ENCODE measurements at places on chromosomes 2 and 18.

DNA sequence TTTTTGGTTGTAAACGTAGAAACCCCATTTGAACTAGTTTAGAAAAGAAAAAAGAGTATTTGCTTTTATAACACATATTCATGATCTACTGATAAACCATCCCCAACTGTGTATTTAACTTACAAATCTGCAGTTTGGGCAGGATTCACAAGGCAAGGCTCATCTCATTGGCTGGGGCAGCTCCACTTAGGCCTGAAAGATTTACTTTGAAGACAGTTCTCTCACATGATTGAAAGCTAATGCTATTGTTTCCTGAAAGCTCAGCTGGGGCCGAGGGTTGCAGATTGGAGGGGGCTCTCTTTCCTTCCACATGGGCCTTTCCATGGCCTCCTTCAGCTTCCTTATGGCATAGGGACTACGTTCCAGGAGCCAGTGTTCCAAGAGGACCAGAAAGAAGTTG, 47.4 kb downstream of the ARHGAP15 start:
- DNase-seq: no peak

DNA sequence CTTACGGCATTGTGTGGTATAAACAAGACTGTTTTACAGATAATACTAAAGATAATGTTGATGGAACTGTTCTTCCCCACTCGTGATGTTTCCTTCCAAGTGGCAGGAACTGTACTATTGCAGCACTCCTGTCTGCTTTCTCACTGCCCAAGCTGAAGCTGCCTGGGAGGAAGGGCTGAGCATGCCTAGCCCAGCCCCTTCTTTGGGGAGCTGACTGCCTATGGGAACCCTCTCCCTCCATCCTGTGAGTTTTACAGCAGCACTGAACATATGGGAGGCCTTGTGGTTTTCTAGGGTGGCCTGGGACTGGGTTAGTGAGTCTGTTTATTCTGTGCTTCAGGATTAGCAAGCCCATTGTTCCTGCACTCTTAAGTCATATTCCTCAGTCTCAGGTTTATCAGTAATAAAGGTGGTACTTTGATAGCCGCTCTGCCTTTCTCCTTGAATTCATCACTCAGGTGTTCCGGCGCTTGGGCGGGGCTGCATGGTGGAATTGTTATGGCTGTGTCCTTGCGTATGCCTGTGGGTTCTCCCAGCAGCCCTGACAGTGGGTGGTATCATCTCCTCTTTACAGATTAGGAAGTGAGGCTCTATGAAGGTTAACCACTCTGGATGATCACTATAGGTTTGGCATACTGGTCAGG, 379.7 kb downstream of the PTPRM start:
- DNase-seq: no peak

DNA sequence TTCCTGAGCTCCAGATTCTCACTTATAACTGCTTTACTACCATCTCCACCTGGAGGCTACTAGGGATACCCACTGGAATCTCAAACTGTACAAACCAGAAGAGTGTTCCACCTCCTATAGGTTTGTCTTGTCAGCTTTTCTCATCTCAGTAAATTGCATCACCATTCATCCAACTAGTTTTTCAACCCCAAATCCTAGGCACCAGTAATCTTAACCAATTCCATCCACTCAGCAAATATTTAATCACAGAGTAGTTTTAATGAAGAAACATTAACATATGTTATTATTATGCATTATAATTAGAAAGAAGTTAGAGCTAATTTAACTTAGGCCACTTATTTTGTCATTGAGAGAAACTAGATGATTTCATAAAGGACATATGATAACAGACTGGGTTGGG, 635.0 kb downstream of the DCDC2C start:
- no peak for DNase-seq

GRCh38 chr2:134758633-134759032, 39.8 kb upstream of the TMEM163 start:
- no peak for DNase-seq

GRCh38 chr2:157468931-157469708, 25.2 kb upstream of the CYTIP start:
- no peak for DNase-seq

Measured in NCI-H526 treated with DMSO at 0.1 percent for 48 hours (cell line).